ENCODE measurements at places on chromosomes 11 and 22.
A peak's percentile ranks its signal among the peaks of the same experiment; 100 is the strongest.

DNA sequence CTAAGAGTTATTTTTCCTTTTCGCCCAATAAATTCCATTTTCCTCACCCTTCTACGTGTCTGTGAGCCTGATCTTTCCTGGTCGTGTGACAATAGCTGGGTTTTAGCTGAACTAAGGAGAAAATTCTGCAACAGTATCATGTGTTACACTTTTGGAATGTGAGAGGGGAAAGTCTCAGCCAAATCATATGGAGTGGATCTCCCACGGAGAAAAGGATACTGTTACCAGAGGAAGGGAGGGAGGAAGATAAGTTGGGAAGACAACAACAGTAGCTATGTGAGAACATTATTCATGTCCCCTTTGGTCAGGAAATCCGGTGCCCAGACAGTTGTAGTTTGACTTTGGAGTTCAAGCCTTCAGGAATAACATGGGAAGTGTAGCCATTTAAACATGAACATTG is 584.0 kb upstream of the RAG2 start:
- no peak for DNase-seq

GRCh38 chr22:35407362-35407761 is 7.4 kb downstream of the MCM5 start:
- DNase-seq = no peak

DNA sequence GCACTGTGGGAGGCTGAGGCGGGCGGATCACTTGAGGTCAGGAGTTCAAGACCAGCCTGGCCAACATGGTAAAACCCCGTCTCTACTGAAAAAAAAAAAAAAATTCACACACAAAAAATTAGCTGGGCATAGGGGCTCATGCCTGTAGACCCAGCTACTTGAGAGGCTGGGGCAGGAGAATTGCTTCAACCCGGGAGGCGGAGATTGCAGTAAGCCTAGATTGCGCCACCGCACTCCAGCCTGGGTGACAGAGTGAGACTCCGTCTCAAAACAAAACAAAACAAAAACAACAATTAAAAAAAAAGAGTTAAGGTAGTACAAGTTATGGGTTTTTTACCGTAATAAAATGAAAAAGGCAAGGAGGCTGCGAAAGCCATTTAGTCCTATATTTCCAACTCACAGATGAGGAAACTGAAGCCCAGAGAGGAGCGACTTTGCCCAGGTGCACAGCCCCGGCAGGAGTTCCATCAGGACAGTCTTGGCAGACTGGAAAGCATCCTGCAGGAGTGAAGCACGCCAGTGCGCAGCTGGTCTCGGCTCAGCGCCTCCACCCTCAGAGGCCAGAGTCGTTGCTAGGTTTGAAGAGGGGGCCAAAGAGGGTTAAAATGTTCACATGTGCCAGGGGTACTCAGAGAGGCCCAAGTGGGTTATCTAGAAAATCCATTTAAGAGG is 3.8 kb upstream of the FADS3 start:
- peak; percentile 56 for DNase-seq

DNA sequence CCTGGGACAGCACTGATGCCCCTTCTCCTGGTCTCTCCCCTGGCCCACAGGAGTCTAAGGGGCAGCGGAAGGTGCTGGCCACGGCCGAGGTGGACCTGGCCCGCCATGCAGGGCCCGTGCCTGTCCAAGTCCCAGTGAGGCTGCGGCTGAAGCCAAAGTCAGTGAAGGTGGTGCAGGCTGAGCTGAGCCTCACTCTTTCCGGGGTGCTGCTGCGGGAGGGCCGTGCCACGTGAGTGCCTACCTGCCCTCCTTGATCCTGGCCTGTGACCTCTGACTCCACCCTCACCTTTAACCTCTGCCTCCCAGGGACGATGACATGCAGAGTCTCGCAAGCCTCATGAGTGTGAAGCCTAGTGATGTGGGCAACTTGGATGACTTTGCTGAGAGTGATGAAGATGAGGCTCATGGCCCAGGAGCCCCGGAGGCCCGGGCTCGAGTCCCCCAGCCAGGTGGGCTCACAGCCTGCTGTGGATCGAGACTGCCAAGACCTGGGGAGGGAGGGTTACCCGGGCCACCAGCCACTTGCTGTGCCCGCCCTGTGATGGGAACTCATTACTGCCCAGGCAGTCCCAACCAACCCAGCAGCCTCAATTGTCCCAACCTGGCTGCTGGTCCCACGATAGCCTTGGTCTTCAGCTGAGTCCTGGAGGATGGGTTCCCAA is 4.3 kb downstream of the EHBP1L1 start:
- DNase-seq = no peak

DNA sequence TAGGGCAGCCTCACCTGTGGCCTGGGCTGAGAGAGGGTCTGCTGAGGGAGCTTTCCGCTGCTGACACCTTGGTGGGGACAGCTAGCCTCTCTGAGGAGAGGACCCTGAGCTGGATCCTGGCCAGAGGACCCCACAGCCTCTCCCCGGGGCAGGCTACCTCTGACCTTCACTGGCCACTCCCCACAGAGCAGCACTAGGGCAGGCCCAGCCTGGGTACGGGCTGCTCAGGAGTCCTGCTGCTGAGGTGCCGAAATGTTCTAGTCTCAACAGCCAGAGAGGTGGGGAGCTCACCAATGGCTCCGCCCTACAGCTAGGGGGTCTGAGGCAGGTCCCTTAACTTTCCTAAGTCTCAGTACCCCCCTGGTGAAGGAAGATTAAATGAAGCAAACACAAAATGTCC is 47.5 kb downstream of the SGSM3 start:
- DNase-seq = no peak

DNA sequence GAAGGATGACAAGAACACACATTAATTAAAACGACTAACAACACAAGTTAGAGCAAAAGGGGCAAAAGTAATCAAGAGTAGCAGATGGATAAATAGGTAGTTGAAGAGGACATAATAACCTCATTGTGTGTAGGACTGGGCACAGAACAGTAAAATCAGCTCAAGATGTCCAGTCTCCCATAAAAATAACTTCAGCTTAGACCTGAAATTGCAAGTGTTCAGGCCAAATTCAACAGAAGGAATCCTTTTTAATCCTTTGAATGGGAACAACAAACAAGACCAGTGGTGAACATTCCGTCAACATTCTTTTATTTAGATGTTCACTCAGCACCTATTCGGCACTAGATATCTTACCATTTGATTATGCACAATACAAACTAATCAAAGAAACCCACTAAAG is 4.4 kb downstream of the MTMR2 start:
- no peak for DNase-seq

- no peak for DNase-seq
Observed at GRCh38 chr11:117384045-117384444, 56.4 kb downstream of the CEP164 start.

GRCh38 chr22:45254789-45255278 is 14.1 kb upstream of the KIAA0930 start:
- DNase-seq = no peak
